Iris pigment epithelial cell (primary cell): ENCODE measurements at places on chromosomes 1 and 21.

- peak; percentile 31 for DNase-seq
Observed at GRCh38 chr1:177960939-177961622, 8.8 kb downstream of the SEC16B start.

DNA sequence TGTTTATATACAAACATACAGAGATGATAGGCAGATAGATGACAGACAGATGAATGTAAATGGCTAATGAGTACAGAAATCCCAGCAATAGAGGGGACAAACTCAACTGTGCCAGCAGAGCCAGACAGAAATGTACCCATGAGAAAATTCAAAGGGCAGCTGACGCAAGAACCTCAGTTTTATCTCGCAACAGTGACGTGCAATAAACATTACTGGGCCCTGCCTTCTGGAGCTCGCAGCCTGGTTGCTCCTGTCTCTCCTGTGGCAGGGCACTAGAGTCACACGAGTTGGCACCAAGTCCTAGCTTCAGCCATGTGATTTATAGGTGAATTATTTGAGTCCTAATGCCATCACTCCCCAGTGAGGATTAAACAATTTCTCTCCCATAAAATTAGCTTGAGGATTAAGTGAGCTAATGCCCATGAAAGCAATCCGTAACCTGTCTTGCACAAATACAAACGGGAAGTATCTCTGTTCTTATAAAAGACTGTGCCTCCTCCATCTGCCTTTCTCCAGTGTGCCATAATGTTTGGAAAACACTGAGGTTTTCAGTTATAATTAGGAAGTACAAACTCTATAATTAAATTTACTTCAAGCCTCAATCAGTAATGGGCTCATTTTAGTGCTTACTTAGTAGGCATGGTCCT, 50.7 kb downstream of the VAV3 start:
- no peak for DNase-seq

GRCh38 chr21:46361176-46361575, 37.2 kb downstream of the PCNT start:
- DNase-seq, result no peak

DNA sequence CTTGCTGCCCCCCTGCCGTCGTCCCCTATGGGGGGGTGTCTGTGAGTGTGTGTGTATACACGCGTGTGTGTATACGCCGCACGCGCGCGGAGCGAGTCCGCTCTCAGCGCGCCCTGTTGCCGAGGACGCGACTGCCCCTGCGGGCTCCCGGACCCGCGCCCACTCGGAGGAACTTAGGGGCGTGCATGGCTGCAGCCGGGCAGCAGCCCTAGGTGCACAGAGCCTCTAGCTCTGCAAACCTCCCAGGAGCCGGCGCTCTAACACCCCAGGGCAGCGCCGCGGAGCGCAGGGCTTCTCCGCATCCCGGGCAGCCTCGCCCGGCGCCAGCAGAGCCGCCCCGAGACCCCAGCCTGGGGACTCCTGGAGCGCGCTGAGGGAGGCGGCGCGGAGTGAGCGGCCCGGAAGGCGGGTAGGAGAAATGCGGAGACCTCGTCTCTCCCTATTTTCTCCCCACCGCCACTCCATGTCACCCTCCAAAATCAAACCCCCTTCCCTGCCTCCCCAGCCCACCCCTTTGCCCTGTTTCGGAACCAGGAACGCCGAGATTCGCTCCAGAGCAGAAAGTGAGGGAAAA, 574 bp downstream of the ITPKB start:
- peak; percentile 38 for DNase-seq

- DNase-seq, result no peak
Observed at GRCh38 chr1:241596633-241597032, 43.5 kb downstream of the CHML start.

- no peak for DNase-seq
Observed at GRCh38 chr1:160567858-160568682, 11.2 kb downstream of the CD84 start.

DNA sequence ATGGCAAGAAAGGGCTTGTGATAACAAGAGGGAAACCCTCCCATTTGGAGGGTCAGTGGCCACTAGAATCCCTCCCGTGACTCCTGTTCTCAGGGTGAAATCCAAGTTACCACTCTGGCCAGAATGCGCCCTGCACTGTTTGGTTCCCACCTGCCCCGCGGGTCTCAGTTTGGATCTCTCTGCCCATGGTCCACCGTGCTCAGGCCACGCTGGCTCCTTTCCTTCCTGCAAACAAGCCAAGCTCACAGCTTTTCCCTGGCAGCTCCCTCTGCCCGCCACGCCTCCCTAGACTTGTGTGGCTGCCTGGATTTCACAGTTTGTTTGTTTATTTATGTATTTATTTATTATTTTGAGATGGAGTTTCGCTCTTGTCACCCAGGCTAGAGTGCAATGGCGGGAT, 179.5 kb upstream of the VAMP3 start:
- no peak for DNase-seq

DNA sequence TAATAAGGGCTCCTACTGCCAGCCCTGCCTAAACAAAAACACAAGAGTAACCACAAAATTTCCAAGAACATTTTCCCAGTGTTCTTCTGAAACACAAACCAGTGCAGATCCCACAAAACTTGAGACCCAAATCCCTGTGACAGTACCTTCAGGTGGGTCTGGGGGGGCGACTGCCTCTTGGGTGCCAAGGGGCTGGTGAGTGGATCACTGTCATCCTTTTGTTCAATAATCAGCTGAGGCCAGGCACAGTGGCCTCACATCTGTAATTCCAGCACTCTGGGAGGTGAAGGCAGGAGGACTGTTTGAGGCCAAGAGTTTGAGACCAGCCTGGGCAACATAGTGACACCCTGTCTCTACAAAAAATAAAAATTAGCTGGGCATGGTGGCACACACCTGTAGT, 87.6 kb downstream of the GLIS1 start:
- no peak for DNase-seq

GRCh38 chr21:45709173-45709572, 65.6 kb downstream of the PCBP3 start:
- peak; percentile 16 for DNase-seq

GRCh38 chr1:10082785-10083479, 50.2 kb downstream of the UBE4B start:
- DNase-seq, result peak; percentile 80

DNA sequence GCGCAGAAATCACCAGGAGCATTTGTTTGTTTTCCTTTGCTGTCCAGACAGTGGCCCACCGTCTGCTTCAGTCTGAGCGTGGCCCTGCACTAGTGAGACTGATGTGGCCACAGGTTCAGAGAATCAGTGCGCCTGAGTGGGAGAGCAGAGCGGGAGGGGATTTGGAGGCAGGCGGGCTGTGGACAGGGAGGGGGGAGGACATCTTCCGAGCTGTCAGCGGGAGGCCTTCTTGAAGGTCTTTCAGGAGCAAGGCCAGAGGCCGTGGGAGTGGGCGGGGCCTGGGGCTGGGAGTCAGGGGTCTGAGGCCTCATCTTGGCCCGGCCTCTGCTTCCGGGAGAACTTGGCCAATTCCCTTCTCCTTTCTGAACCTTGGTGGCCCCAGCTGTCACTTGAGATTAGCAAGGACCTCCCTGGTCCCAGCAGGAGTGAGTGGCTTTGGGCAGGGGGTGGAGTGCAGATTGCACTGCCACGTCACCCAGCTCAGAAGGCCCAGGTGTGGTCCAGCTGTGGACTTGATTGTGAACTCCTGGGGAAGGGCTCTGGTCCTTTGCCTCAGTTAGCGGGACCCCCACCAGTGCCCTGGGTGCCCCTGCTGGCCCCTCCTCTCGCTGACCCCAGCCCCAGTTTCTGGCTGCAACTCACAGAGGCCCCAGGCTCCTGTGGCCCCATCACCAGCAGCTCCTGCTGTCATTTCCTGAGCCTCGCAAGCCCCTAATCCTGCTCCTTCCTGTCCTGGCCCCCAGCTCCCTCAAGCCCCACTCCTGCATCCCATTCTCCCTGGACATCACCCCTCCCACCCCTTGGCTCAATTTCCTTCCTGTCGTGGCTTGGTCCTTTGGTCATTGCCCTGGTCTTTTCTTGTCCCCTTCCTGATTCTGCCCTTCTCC, 8.4 kb downstream of the TNFRSF1B start:
- DNase-seq, result no peak
